SJSA1 (cell line): ENCODE measurements at places on chromosomes 3 and 15.

DNA sequence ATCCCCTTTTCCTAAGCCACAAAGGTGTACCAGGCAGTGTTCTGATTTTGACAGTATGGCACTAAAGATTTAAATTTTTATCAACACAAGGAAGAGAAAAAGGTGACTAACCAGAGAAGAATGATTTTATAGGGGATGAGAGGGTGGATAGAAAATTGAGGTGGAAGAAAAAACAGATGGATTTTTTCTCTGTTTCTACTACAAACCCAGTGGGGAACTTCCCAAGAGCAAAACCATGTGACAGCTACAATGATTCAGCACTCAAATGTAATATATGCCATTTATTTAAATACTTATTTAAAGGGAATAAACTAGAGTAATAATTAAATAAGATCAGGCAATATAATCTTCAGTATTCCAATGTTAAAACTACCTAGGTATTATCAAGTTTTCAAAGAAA, 11.1 kb downstream of the DCUN1D1 start:
- peak; percentile 20 for DNase-seq

DNA sequence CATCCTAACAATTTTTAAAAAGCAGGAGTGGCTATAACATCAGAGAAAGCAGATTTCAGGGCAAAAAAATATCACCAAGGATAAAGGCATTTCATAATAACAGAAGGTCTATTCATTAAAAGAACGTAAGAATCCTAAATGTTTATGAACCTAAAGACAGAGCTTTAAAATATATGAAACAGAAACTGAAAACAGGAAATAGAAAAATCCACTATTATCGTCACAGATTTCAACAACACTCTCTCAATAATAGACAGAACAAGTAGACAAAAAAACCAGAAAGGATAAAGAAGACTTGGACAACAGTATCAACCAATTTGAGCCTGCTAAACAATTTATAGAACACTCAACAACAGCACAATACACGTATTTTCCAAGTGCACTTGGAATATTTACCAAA, 71.4 kb downstream of the FBXL22 start:
- DNase-seq = no peak

- DNase-seq = no peak
Measured at GRCh38 chr3:189076449-189076848, 95.3 kb upstream of the TPRG1 start.

GRCh38 chr3:98583766-98584165, 9.6 kb downstream of the CPOX start:
- DNase-seq = no peak

GRCh38 chr3:114823061-114823460, 324.0 kb downstream of the ZBTB20 start:
- no peak for DNase-seq

DNA sequence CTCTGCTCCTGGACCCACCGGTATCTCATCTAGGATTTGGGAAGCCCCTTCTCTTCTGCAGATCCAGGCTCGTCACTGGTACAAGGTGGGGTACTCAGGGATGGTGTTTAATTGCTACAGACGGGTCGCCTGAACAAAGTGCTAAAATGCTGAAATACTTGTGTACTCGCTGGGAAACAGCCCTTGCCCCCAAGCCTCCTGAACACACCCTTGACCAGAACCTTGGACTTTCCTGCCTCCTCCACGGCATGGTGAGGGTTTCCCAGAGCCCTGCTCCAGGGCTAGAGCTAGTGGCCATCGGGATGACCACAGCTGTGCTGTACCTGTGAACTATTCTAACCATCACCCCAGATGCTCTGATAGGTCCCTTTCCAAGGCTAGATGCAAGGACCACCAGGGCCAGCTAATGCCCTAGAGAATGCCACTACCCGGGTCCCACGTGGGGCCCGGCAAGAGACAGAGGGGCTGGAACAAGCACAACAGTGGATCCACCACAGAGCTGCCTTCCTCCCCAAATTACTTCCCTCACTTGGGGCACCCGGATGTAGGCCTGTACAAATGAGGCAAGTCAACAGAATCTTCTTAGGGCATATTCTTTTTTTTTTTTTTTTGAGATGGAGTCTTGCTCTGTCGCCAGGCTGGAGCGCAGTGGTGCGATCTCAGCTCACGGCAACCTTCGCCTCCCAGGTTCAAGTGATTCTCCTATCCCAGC, 267.3 kb downstream of the FOXP1 start:
- no peak for DNase-seq

DNA sequence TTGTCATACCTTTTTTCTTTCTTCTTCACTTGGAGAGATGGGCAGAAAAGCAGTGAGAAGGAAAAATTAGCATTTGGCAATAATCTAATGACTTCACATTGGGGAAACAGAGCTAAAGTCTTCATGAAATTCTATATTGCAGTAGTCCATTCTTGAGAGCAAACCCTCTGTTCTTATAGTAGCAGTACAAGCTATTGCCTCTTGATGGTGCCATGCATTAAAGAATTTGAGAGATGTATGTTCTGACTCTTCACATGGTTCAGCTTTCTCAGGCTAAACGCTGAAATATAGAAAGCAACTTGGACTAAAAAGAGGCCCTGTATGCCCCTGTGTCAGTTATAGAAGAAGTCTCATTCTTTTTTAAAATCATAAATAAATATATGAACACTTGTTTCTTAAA, 36.0 kb downstream of the PHLDB2 start:
- DNase-seq = no peak

GRCh38 chr3:17195192-17195611, 310.4 kb downstream of the PLCL2 start:
- DNase-seq = no peak

- no peak for DNase-seq
Measured at GRCh38 chr3:23710555-23710954, 95.2 kb upstream of the UBE2E1 start.

DNA sequence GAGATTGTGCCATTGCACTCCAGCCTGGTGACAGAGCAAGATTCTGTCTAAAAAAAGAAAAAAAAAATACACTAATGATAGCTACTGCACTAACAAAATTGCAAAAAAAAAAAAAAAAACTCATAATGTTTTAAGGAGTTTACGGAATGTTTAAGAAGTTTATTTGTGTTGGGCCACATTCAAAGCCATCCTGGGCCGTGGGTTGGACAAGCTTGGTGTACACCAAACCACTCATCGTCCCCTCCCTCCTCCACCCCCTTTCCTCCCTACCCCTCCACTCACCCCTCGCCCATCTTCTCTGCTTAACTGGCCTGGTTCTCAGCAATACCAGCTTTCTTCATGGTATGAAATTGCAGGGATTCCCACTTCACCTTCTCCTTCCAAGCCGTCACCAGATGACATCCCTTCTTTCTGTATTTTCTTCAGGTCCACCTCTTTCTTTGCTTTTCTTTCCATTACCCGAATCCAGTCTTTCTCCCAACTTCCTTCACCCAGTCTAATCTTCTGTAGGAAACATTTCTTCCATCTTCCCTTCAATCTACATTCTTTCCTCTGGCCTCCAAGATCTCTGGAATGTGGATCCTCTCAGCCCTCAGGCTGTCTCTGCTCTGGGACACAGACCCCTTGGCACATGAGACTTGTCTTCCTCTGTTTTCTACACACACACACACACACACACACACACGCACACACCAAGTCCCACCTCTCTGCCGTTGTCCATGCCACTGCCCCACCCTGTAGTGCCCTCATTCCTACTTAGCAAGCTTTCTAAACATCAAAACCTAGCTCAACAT, 3.5 kb upstream of the MESP1 start:
- DNase-seq = peak; percentile 67

DNA sequence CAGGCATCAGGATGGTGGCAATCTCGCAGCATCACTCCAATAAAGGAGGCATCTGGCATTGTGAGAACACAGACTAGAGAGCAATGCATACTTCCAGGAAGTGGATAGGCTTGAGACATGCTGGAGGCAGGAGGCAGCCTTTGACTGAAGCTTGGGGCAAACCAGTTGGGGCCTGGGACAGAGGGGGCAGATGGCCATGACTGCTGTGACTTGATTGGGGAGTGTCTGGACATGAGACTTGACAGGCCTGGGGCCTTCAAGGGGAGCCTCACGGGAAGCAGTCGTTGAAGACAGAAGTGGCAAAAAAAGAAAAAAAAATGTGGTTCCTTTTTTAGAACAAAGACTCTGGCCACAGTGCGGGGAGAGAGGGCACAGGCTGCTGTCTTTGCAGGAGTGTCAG, 44.7 kb upstream of the CHRNA7 start:
- DNase-seq = no peak

- DNase-seq = peak; percentile 74
Measured at GRCh38 chr15:65409036-65409631, 13.6 kb downstream of the IGDCC4 start.

GRCh38 chr15:82312586-82313349, 36.5 kb downstream of the GOLGA6L10 start:
- no peak for DNase-seq

DNA sequence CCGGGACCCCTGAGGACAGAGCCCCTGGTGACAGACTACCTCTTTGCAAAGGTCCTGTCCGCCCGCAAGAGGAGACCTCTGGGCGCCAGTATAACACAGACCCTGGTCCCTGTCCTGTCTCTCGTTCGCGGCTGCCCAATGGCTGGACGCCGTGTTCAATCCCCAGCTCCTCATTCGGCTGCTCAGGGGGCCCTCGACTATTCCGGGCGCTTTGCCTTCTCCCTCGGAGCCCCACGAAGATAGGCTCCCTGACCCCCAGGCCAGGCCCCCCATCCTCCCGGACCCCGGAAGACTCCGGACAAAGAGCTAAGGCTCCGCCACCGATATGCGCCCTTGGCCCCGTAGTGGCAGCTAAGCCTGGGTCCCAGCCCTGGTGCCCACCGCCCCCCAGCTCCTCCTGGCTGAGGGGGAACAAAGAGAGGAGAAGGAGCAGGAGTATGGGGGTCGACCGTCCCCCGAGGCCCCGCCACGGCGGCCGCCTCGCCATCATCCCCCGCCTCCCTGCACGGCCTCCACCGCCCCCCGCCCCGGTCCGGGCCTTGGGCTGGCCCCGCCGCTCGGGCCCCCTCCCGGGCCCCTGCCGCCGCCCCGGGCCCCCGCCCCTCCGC, 437 bp downstream of the CELSR3 start:
- DNase-seq = no peak

DNA sequence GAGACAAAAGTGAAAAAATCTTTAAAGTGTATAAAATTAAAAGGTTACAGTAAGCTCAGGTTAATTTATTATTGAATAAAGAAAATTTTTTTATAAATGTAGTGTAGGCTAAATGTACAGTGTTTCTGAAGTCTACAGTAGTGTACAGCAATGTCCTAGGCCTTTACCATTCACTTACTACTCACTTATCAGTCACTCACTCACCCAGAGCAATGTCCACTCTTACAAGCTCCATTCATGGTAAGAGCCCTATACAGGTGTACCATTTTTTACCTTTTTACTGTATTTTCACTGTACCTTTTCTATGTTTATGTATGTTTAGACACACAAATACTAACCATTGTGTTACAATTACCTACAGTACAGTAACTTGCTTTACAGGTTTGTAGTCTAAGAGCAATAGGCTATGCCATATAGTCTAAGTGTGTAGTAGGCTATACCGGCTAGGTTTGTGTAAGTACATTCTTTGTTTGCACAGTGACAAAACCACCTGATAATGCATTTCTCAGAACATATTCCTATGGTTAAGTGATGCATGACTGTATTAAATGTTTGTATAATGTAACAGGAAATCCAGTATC, 38.1 kb upstream of the NECTIN3 start:
- DNase-seq = no peak

DNA sequence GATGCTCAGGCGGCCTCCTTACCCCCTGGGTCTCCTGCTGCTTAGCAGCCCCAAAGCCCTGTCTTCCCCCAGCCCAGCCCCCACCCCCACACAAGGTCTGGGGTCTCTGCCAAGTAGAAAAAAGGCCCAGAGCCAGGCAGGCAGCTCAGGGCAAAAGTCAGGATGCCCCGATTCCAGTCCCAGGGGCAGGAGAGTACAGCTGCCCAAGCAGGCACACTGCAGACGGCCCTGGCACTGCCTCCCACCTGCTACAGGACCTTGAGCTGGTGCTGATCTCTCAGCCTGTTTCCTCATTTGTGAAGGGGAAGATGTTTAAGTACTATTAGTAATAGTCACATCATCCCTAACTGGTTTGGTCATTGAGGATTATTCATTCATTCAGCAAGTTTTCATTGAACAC, 12.6 kb downstream of the TMEM43 start:
- DNase-seq = no peak

DNA sequence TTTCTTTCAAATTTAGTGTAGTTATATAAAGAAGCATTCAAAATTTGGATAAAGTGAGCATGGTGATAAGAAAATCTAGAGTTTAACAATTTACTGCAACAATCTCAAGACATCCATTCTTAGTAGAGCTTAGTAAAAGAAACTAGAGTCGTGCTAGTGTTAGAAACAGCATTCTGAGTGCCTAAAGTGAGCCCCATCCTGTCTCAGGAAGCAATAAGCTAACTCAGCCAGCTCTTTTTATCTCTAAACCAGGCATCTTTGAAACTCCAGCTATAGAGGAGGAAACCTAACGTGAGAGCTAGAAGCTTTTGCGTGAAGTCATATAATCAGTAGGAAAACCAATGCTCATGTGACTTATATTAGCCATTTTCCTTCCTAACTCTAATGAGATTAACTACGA, 1187.1 kb upstream of the EPHA6 start:
- DNase-seq = no peak
